ENCODE measurements at places on chromosomes 12 and 14.

GRCh38 chr12:49525942-49526341, 12.9 kb upstream of the KCNH3 start:
- DNase-seq: no peak

DNA sequence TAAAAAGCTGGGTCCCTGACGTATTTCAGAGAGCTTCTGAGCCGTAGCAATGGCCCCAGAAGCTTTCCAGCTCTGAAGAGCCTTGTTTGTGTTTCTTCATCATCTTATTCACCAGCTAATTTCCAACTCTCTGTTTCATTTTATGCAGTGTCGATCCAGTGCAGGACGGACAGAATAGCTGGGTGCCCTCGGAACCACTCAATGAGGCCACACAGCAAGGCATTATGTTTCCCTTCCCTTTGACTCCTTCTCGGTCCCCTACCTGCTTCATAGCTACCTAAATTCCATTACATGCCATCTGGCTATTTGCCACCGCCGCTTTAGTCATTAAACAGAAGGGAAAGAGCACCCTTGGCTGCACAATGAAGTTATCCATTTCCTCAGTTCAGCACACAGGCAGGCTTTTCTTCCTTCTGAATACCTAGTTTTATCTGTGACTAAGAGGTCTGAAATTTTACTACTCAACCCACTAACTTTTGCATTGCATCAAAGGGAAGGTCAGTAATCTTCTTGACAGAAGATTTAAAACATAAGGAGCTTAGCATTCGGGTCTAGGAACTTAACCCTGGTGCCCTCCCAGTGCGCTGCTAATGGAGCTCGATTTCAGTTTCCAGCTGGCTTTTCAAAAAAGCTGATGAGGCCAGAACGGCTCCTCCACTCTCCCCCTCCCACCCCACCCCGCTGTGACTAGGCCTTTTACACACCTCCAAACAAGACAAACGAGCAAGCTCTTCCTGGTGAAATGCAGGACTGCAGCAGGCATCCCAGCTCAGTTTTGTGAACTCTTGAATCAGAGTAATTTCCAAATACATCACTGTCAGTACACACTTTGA, 176.8 kb downstream of the GXYLT1 start:
- peak; percentile 41 for DNase-seq

DNA sequence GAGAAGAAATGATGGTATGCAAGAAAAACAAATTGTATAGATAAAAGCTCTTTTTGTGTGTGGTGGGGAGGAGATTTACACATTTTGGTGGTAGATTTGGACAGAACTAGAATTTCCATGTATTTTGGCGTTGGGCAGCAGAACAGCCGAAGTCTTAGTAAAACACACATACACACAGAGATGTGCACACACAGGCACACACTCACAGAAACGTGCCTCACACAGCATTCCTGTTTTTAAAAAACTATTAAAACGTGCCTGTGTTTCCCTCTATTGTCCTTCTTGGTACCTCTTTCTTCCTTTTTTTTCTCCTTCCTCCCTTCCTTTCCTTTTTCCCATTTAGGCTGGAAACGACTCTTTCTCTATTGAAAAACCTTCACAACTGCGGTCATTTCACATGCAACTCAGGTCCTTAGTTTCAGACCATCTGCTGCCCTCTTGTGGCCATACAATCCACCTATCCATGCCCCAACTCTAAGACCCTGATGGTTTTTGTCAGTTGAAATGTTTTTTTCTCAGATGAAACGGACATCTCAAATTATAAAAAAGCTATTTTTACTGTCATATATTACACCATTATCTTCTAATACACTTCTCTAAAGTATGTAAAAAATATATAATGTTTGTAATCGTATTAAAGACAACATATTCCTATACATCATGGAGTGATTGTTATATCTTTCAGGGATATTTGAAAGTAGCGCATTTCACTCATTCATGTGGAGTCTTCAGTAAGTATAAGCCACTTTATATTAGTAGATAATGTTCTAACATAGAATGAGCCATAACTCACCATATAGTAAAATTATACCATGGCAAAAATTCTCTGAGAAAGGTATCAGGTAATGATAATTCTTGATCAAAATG, 386.7 kb upstream of the NOVA1 start:
- DNase-seq: peak; percentile 17

DNA sequence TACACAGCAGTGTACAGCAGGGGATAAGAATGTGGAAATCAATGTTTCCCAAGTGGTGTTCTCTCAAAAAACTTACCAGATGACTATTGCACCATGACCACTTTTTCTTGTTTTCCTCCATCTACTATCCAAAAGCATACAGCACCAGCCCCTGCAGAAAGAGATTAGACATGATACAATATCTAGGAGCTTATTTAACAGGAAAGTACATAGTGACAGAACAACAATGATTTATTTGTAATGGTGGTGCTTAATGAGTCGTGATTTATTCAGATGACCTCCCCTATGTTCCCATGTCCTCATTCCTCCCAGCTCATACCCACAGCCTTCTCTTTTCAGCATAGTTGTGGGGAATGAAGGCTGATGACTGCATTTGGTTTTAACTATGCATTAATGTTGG, 413.6 kb downstream of the BTG1 start:
- no peak for DNase-seq

- DNase-seq: no peak
Measured at GRCh38 chr12:16228067-16228466, 49.4 kb downstream of the SLC15A5 start.

DNA sequence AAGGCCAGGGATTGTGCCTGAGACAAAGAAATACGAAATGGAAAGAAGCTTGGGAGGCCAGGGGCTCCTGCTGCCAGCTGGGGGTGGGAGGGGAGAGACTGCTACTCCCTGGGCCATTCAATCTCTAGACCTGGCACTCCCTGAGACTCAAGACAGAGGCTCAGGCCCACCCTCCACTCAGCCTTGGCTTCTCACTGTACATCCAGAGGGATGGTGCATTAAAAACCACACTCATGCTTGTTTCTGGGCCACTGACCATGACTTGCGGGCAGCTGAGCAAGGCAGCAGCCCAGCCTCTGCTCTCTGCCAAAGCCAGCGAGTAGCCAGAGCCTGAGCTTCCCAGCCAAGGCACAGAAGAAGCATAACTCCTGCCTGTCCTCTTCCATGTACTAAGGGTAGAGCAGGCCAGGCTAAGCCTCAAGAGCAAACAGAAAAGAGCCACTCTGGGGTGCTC, 41.5 kb downstream of the PITPNM2 start:
- no peak for DNase-seq

DNA sequence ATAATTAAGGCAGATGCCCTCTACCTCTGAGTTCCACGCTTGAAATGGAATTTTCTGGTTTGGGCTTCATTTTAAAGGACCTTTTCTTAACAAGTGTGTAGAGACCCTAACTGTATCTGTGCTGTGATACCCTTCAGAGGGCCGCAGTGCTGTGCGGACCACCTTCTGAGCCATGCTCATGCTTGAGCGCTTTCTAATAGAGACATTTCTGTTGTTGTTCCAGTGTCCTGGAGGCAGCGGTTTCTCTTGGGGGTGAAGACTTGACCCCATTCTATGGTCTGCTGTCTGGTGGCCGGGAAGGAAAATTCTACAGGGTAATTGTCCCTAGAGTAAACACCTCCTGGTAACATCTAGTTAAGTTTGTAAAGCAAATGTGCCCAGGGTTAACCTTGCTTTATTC, 46.7 kb upstream of the BCL7A start:
- DNase-seq: no peak

DNA sequence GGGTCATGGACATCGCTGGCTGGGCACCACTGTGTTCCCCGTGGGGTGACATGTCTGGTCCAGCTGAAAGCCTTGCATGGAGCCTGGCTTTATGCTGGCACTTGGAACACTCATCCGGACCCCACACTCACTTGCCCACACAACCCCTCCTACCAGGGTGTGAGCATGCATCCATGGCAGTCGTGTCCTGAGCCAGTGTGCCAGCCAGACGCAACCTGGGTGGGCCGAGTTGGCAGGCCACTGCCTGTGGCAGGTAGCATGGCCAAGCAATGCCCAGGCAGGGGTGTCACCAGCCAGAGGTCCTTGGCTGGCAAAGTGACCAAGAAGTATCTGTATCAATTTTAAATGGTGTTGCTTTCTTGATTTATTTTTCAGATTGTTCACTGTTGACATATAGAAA, 141.7 kb downstream of the CCDC59 start:
- DNase-seq: no peak

GRCh38 chr12:124510301-124510970, 57.0 kb downstream of the NCOR2 start:
- DNase-seq: no peak

DNA sequence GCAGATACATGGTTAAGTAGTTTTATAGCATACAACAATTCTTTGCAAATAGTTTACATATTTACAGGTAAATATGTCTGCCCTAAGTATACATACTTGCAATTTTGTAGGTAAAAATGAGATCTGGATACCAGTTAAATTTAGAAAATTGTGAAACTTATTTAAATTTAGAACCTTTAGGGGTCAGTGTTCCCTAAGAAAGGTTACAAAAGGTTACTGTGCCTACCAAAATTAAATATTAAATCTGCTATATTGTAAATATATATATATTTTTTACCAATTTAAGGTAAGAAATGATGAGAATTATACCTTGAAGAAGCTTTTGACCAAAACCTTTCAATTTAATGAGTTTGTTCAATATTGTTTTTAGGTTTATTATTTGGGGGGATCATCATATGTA, 54.0 kb downstream of the MIPOL1 start:
- DNase-seq: peak; percentile 51

DNA sequence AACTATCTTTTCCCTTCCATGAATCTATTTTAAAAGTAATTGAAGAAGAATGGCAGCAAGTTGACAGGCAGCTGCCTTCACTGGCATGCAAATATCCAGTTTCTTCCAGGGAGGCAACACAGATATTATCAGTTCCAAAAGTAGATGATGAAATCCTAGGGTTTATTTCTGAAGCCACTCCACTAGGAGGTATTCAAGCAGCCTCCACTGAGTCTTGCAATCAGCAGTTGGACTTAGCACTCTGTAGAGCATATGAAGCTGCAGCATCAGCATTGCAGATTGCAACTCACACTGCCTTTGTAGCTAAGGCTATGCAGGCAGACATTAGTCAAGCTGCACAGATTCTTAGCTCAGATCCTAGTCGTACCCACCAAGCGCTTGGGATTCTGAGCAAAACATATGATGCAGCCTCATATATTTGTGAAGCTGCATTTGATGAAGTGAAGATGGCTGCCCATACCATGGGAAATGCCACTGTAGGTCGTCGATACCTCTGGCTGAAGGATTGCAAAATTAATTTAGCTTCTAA, 18.4 kb downstream of the TMPO start:
- DNase-seq: no peak

DNA sequence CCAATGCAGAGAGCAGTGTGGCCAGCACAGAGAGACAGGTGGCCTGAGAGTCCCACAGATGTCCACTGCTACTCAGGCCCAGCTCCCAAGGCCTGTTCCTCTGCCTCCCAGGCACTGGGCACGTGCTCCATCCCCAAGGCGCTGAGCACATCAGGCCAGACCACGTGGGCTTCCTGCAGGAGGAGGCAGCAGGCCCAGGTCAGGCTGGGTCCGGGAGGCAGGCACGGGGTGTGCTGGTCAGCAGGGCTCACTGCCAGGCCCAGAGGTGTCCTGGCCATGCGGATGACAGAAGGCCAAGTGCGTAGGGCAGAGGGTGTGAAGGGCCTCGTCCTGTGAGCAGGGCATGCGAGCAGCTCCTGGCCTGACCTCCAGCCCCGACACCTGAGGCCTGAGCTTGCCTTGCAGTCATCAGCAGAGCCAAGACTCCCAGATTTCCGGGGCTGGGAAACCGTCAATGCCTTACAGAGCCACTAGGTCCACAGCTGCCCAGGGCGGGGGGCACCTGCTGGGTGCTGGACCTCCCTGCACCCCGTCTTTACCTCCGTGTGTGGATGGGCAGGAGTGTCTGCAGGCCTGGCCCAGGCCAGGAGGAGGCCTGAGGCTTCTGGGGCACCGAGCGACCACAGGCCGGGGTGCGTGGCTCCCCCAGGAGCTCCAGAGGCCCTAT, 14.9 kb downstream of the TRMT61A start:
- DNase-seq: no peak

- no peak for DNase-seq
Measured at GRCh38 chr12:31388713-31389112, 62.8 kb upstream of the SINHCAF start.

- no peak for DNase-seq
Measured at GRCh38 chr12:121352682-121353018, 439 bp upstream of the ANAPC5 start.

DNA sequence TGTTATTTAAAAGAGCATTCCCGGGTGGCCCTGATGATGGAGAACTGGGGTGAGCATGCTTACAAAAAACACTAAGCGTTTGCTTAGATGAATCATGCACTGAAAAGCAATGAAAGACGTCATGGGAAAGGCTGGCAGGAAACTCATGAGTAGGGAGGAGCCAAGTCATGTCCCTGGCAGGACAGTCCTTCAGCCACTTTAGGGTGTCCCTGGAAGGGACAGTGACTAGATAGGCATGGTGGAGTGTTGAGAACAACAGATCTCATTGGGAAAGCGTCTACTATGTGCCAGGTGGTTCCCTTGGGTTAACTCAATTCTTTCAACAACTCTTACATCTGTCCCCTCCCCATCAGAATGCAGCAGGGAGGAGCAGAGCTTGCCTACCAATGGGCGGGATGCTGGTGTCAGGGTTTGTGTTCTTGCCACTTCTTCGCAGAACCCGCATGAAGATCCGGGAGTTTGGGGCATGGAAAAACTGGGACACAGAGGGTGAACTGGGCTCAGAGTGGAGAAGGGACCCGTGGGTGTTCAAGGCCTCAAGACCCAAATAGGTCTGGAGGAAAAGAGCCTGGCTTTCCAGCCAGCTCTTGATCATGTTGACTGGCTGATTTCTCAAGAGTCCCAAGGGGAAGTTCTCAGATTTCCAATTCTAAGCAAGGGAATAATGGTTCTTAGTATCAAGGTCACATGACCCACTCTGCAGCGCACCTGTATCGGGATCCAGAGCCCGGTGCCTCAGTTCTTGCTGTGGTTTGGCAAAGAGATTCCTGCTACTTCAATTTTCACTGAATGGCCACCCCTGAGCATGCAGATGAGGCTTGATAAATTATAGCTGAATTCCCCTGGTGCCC, 653.9 kb upstream of the TBX3 start:
- DNase-seq: no peak

- no peak for DNase-seq
Measured at GRCh38 chr14:32202491-32202997, 525 bp downstream of the RNU6-8 start.

GRCh38 chr14:80933282-80933681, 8.3 kb downstream of the CEP128 start:
- DNase-seq: no peak

GRCh38 chr12:23906329-23906728, 43.1 kb downstream of the SOX5 start:
- no peak for DNase-seq

GRCh38 chr12:121537814-121538698, 42.8 kb downstream of the KDM2B start:
- DNase-seq: no peak

- DNase-seq: no peak
Measured at GRCh38 chr12:85865890-85866289, 8.2 kb upstream of the NTS start.

DNA sequence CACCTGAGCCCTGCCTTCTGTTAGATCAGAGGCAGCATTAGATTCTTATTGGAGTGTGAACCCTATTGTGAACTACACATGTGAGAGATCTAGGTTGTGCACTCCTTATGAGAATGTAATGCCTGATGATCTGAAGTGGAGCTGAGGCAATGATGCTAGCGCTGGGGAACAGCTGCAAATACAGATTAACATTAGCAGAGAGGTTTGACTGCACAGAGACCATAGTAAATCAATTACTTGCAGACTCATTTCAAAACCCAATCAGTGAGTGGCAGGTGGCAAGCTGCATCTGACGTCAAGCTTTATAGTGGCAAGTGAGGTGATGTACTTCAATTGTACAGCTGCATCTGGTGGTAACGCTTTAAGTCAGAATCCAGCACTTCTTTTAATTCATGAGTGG, 141.6 kb downstream of the GPHN start:
- no peak for DNase-seq
